ENCODE measurements at places on chromosomes 12 and 14.
A peak's percentile ranks its signal among the peaks of the same experiment; 100 is the strongest.

DNA sequence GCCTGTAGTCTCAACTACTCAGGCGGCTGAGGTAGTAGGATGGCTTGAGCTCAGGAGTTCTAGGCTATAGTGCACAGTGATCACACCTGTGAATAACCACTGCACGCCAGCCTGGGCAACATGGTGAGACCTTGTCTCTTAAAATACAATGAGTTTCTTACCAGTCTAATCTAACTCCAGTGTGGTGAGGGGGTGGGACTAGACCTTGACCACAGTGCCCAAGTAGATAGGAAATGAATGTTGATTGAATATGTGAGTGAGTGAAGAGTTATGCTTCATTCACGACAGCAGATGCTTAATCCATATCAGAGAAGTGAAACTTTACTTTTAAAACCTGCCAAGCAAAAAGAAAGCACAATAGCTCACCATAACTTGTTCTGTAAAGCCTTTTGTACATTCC is 11.2 kb upstream of the AK7 start:
- DNase-seq = no peak

GRCh38 chr12:131990066-131990979 is 40.6 kb downstream of the EP400 start:
- no peak for DNase-seq

- no peak for DNase-seq
Measured at GRCh38 chr14:76870166-76870565, 44.0 kb downstream of the LRRC74A start.

DNA sequence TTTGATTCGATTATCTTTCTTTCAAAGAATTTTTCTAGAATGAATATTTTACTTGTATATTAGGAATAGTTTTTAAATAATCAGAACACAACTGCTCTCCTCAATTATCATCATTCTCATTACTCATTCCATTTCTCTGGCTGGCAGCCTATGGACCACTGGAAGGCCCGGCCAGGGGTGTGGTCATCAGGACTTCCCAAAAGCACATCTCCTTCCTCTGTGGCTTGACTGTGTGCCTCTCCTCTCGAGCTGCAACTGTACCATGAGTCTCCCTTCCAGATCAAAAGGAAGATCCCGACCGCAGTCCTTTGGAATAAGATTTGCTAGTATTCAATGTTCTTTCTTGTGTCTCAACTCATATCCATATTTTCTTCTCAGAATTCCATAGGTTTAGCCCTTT is 42.7 kb downstream of the DYRK2 start:
- DNase-seq = no peak

DNA sequence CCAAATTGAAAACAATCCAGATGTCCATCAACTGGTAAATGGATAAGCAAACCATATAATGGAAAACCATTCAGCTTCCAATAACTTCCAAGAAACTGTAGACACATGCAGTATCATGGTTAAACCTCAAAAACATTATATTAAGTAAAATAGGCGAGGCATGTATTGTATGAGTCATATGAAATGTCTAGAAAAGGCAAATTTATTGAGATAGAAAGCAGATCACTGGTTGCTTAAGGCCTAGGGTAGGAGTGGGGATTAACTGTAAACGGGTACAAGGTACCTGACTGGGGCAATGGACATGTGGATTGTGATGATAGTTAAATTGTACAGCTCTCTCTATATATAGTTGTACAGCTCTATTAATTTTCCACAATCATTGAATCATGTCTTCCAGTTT is 21.3 kb upstream of the PAPLN start:
- no peak for DNase-seq

DNA sequence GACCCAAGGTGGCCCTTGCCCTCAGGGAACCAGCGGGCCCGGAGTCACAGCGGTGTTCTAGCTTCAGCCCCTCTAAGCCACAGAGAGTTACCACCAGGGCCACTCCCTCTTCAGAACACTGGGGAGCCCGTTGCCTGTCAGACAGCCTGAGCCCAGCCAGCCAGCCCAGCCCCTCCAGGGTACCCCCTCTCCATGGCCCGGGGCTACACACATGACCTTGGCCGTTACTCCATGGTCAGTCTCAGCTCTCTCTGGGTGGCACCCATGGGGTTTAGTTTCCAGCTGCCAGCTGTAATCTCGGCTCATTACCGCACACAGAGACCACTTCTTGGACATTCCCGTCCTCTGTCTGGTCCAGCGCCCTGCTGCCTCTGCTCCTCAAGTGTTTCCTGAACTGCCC is 35.0 kb downstream of the PPP2R5C start:
- no peak for DNase-seq

DNA sequence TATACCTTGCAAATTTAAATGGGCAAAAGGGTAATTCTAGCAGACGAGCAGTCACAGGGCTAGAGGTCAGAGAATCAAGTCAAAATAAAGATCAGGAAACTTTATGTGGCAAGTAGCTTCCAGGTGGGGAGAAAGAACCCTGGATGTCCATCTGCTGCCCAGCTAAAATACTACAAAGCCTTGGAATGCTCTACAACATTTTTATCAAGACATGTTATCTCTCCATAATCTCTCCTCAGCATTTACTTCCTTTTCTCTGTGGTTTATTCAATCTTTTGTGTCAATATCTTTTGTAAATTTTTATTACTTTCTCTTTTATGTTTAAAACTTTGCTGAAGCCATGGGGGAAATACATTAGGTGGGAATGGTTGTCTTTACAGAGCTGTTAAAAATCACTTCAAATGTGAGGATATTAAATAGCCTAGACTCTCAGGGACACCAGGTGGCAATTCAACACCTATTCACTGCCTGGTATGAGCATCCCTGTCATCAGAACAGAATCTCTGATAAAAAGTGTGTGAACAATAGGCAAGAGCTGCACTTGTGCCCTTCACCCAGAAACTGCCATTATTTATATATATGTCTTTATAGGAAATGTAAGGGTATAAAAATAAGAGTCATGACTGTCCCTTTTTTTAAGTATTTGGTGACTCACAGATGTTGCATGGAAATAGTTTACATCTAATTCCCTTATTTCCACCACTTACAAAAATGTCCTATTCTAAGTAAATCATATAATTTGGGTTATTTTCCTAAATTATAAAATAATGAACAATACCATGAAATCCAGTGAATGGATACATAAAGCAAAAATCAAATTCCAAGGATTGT is 152.9 kb downstream of the EPS8 start:
- DNase-seq = no peak

GRCh38 chr12:119693511-119693910 is 25.6 kb downstream of the PRKAB1 start:
- no peak for DNase-seq

DNA sequence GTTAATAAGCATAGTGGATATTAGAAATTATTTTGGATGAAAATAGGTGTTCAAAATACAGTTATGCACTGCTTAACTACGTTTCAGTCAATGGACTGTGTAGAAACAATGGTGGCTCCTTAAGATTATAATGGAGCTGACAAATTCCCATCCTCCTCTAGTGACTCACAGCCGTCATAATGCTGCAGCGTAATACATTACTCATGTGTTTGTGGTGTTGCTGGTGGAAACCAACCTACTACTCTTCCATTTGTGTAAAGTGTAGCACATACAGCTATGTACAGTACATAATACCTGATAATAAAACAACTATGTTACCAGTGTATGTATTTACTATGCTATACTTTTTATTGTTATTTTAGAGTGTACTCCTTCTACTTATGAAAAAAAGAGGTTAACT is 111.2 kb upstream of the TMCC3 start:
- DNase-seq = no peak

- no peak for DNase-seq
Measured at GRCh38 chr12:123474485-123475245, 16.7 kb downstream of the SNRNP35 start.

- DNase-seq = no peak
Measured at GRCh38 chr12:110906083-110906482, 14.3 kb downstream of the MYL2 start.

- no peak for DNase-seq
Measured at GRCh38 chr14:58513272-58513671, 85.8 kb downstream of the KIAA0586 start.

- no peak for DNase-seq
Measured at GRCh38 chr12:103679421-103680170, 92.5 kb downstream of the STAB2 start.

GRCh38 chr12:121033625-121034349 is 5.3 kb downstream of the OASL start:
- no peak for DNase-seq

DNA sequence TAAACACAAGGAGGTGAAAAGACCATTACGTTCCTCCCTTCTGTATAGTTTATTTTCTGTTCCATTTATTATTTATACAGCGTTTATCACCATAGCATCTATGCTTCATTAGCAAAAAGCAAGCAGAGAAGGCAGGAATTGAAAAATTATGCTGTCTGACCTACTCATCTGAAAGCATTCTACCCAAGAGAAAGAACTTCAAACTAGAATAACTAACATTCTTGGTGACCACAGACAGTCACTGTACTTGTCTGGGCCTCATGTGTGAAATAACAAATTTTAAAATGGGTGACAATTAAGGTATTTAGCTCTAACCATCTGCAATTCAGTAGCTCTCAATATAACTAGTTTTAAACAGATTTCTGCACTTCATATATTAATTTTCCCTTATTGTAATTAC is 29.3 kb upstream of the PDE3A start:
- DNase-seq = no peak

DNA sequence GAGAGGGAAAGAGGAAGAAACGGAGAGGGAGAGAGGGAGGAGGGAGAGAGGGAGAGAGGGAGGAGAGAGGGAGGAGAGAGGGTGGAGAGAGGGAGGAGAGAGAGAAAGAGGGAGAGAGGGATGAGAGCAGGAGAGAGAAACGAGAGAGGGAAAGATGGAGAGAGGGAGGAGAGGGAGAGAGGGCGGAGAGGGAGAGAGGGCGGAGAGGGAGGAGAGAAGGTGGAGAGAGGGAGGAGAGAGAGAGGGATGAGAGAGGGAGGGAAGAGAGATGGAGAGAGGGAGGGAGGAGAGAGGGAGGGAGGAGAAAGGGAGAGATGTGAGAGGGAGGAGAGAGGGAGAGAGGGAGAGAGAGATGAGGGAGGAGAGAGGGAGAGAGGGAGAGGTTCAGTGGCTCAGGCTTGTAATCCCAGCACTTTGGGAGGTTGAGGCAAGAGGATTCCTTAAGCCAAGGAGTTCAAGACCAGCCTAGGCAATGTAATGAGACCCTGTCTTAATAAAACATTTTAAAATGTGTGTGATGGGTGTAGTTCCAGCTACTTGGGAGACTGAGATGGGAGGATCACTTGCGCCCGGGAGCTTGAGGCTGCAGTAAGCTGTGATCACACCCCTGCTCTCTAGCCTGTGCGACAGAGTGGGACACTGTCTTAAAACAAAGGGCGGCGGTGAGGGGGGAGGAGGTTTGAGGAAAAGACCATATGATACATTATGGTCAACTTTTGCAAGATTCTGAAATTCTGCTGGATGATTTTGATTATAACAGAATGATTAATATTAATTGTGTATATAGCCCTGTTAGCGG is 21.3 kb upstream of the SNRPF start:
- DNase-seq = no peak

DNA sequence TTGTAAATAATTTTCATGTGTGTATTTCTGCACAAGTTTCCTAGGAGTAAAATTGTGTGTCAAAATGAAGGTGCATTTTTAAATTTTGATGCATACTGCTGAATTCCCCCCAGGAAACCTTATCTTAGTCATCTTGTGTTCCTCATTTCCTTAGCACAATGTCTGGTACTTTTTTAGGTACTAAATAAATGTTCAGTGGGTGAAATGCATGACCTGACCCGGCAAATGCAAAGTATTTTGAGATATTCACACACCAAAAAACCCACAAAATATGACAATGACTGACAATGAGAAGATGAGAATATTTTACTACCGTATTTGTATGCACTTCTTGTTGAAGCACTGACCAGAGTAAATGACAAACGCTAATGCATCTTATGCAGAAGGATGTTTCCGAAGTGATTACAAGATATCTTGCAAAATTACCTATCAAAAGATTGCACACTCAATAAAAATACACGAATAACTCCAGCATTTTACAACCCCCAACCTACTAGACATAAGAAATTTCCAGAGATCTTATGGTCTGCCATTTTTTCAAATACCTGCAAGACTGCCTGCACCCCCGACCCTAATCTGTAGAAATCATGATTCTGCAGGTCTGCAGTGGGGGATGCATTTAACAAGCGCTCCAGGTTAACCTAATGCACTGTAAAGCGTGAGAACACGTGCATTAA is 895 bp upstream of the PRKAB1 start:
- DNase-seq = no peak

DNA sequence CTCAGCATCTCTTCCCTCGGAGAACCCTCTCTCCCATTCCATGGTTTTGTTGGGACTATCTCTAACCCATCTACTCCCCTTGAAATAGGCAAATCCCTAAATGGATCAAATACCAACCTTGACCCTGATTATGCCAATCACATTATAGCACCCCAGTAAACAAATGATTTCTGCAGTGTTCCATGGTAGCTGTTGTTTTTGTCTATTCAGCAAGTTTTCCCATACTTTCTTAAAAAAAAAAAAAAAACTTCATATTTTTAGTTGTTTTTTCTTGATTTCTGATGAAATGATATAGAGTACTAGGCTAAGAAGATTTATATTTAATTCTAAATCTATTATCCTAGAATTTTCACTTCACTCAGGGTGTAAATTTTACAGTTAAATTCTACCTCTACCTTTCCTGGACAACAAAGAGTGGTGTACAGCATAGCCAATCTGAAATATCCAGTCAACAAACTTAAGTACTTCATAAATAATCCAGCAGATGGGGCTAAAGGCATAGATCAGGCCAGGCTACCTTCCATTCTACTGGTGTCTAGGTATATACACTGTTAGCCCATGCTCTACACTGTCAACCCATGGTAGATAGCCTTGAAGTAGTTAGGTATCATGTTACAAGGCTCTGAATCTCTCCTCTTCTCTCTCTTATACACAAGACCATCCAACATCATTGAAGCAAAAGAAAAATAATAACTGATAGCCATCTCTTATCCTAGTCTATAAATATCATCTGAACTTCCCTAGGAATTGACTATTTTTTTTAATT is 82.2 kb downstream of the PLEKHG7 start:
- peak; percentile 53 for DNase-seq

GRCh38 chr14:87149583-87150354 is 843.2 kb downstream of the GALC start:
- DNase-seq = no peak

DNA sequence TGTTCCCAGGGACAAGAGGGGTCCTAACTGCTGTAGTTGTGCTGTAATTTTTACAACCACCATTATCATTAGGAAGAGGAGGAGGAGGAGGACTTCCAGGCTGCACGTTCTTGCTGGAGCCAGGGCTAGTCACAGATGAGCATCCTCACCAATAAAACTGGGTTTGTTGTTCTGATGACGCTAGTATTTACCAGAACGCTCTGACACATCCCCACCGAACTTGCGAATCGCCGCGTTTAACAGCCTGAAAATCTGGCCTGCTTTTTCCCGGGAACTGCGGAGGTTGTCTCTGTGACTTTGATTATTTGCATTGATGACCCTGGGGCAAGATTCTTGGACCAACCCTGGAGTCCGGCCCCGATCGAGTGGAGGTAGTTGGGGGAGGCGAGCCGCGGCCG is 10.2 kb downstream of the TBX5 start:
- DNase-seq = no peak
